ENCODE measurements at places on chromosomes 12 and 14.
A peak's percentile ranks its signal among the peaks of the same experiment; 100 is the strongest.

DNA sequence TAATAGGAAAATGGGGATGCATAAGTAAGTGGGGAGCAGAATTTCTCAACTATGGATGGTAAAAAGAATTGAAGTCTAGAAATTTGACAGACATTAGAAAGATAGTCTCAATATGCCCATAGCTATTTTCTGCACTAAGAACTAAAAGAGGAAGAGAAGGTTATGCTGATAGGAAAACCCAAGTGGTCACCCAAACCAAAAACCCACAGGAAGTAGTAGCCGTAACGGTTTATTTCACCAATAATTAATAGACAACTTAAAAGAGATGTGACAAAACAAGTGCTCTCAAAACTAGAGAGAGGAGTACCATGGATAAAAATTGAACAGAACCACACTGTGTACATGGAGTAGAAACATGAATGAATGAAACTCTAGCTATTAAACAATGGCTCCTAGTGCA, 295.4 kb downstream of the FSCB start:
- no peak for DNase-seq

GRCh38 chr14:105475269-105476096, 862 bp downstream of the CRIP2 start:
- no peak for DNase-seq

DNA sequence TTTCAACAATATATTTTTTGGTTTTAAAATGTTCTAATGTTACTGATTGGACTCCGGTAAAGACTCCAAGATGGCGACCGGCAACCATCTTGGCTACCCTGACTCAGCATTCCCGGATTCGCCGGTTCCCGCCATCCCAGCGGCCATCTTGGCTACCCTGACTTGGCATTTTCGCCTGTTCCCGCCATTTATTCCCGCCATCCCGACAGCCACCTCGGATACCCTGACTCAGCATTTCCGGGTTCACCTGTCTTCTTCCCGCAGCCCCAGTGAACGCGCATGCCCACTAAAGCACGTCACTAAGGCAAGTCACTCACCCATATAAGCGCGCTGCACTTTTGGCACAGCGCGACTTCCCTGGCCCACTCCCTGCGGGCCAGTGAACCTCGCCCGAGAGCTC, 9.0 kb upstream of the LRFN5 start:
- no peak for DNase-seq

DNA sequence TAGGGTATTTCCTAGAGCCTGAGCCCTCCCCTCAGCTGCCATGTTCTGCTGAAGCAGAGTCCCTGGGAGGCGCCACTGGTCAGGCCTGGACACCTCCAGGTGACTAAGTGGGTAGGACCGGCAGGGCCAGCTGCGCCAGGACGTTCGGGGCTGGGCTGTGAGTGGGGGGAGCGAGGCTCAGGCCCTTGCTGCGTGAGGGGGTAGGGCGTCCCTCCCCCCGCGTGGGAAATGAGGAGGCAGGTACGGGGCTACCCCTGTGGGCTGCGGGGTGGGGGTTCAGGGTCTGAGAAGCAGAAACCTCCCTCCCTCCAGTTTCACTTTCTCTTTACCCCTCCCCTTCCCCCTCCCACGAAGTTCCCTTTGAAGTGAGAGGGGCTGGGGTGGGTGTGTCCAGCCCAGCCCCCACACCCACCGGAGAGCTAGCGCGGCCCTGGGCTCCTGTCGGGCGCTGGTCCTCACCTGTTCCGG, 22.1 kb upstream of the KIF26A start:
- no peak for DNase-seq

- peak; percentile 19 for DNase-seq
These were observed 8.6 kb downstream of the LGR5 start for GRCh38 chr12:71448150-71448581.

DNA sequence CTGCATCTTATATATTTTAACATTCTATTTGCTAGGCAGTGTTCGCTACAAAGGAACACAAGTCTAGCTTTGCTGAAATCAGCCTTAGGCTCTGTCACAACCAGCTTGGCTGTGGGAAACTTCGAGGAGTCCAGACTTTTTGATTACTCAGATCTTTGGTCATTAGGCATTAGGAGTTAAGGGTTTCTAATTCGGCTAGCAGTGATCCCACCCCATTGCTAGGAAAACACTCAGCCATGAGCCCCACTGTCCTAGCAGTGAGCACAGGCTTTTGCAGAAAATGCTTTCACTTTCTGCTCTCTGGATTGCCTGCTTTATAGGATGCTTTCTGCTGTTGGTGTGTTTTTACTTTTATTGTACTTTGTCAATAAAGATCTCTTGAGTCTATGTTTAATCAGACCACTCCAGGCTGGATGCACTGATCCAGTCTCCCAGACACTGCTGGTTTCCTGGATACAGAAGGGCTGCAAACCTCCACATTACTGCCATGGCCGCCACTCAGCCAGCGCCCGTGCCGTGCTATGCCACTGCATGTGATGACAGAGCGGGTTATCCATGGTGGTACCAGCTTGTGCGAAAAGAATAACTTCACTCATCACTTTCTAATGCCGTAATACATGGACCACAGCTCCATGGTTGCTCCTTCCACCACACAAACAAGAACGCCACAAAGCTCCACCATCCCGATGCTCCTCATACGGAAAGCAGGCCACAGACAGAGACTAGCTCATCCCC, 41.0 kb upstream of the PYGL start:
- DNase-seq, result no peak

GRCh38 chr12:71981149-71981548, 42.5 kb downstream of the TPH2 start:
- no peak for DNase-seq

- no peak for DNase-seq
These were observed 6.8 kb upstream of the RNU7-1 start for GRCh38 chr12:6936636-6937480.

- DNase-seq, result no peak
These were observed 8.9 kb upstream of the METTL17 start for GRCh38 chr14:20980906-20981305.

- no peak for DNase-seq
These were observed 939.0 kb upstream of the ATXN7L3B start for GRCh38 chr12:73598626-73599025.

- no peak for DNase-seq
These were observed 77.8 kb downstream of the NDUFA12 start for GRCh38 chr12:94925729-94926128.

Data from kidney epithelial cell (primary cell).